ENCODE measurements at places on chromosomes 4 and X.

GRCh38 chrX:12249997-12250396 lies 111.7 kb downstream of the FRMPD4 start:
- DNase-seq = no peak

DNA sequence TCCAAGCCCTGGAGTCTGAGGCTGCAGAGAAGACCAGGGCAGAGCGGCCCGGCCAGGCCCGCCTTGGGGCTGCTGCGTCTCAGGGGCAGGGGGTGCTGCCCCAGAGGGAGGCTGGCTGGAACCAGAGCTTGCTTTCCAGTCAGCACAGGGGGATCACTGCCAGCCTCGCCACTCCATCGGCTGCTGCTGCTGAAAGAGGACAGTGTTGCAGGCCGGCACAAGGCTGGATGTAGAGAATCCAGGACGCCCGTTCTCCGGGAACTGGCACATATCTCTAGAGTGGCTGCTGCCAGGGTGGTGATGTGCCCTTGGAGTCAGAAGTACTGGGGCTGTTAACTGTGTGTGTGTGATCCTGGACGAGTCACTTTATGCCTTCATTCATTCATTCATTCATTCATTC lies 31.9 kb upstream of the SORCS2 start:
- no peak for DNase-seq

GRCh38 chrX:72273718-72274117 lies 3.3 kb downstream of the RPS4X start:
- DNase-seq = no peak

DNA sequence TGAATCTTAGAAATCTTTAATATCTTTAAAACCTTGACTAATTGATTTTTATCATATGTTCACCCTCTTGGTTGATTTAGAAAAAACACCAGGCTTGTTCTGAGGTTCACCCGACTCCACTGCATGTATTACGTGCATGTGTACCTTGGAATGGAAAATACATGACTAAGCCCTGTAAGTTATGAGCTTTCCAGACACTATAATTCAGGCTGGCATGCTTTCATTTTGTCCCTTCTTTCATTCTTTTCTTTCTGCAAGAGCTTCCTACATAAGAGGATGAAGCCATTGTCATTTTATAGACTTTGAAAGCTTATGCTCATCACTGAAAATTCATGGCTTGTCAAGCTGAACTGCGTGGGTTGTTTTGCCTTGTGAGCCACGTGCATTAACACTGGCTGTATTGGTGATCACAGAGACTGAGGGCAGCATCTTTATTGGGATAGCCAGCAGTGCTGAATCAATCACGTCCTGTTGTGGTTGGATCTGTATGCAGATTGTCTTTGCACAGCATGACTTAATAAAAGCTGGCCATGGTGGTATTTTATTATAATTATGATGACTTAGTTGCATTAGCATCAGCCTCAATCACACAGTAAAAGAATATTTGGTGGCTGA lies 141.9 kb downstream of the SLIT2 start:
- no peak for DNase-seq

- DNase-seq = no peak
Measured at GRCh38 chr4:68271851-68272357, 26.4 kb upstream of the TMPRSS11B start.

Measured in kidney epithelial cell (primary cell).